IMR-90 (cell line): ENCODE measurements at places on chromosomes 5 and 9.
A peak's percentile ranks its signal among the peaks of the same experiment; 100 is the strongest.

DNA sequence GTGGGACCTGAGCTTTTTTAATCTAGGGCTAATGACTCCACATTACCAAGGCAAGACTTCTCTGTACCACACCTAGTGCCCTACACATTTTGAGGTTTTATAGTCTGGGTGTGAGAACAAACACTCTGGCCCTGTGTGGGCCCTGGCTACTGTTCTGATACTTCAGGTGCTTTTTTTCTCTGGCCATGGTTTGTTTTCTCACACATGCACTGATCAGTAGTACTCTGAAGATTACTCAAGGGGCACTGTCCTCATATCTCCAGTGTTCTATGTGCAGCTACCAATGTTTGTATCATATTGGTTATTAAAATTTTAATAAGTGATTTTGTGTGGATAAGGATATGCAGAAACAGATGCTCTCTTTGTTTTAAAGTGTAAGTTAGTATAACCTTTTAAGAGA is 5.9 kb upstream of the C9orf40 start:
- DNase-seq = no peak

DNA sequence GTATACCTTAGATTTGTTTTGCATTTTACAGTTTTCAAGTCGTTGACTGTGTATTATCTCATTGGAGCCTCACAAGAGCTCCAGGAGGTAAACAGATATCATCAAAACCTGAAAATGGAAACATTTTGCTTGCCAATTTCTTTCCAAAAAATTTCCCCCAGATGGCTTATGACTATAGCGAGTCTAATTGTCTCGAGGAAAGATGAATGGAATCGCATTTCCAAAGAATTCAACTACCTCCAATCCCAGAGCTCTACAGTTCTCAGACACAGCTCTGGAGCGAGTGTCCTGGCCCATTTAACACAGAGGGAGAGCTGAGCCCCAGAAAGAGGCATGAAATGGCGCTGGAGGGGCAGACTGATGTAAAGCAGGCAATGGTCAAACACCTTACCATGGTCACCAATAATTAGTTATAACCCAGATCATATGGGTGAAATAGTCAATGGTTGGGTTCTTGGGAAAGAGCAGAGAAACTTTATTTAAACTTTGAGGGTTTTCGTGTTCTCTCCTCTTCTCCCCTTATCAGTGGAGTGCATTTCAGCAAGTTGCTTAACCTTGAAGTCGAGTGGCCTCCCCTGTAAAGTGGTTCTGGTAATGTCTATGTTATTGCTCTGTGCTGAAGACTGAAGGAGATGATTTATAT is 168.2 kb downstream of the ZDHHC21 start:
- no peak for DNase-seq

DNA sequence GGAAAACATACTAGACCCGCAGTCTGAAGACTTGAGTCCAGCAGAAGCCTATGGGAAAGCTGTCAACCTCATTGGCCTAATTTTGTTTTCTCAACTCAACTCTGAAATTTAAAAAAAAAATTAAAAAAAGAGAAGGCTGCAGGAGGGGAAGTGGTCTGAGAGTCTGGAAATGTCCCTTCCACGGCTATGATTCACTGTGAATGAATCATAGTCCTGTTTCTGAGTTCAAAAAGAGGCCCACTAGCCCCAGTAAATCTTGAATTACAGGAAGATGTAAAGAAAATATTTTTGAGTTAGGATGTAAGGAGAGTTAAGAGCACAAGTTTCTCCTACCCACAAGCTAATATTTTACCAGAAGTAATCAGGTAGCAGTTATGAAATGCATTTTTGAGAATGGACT is 565.5 kb upstream of the DMAC1 start:
- peak; percentile 76 for DNase-seq

- DNase-seq = no peak
These were observed 395.1 kb upstream of the RPS23 start for GRCh38 chr5:82673057-82673809.

DNA sequence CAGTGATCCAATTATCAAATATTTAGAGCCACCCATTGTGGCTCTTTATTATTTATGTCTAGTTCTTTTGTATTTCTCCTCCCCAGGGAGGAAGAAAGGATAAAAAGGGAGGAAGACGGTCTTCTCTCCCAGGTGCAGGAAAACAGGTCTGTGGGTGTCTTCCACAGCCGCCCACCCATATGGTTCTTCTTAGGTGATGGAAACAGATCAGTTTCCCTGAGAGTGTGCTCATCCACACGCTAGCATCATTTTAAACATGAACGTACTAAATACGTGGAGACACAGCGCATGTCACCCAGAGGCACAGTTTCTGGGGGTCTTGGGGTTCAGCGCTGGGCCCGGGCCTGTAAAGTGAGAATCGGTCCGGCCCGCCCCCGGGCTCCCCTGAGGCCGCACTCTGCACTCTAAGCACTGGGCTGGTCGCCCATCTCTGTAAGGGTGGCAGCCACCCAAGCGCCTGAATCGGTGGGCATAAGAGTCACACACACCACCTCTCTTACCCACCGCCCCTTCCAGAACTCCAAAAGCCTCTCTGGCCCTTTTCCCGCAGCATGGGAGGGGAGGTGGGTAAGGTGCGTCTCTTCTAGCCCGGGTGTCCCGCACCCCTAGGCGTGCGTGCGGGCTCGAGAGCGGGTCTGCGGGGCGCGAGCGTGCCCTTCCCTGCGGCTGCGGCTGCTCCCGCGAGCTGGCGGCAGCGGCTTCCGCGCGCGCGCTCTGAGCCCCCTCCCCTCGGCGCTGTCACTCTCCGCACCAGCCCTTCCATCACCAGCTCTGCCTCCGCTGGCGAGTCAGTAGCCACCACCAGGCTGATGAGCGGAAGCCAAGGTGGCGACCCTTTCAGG is 1.3 kb downstream of the PTCH1 start:
- DNase-seq = no peak

DNA sequence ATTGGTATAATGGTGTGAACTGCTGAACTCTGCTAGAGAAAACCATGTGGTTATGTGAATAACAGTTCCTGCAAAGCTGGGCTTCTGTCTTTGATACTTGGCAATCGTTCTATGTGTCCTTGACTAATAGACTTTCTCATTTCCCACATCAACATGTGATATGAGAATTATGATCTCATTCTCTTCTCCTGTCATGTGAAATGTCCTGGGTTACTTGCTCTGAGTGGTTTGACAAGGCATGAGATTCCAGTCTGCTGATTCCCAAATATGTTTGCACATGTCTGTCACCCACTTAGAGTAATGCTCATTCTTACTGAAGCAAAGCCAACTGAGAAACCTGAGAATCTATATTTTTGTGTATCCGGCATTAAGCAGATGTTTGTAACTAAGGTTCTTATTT is 141.2 kb downstream of the PARP8 start:
- peak; percentile 16 for DNase-seq
